ENCODE measurements at places on chromosomes 1 and 21. TPM values are rescaled to one million over a fixed set of nuclear protein-coding genes. Genes with fewer than 3 reads are reported as not detected.

The ESPN gene
- 0.56 TPM for total RNA-seq

The IGSF3 gene
- total RNA-seq: 0.77 TPM

The AURKAIP1 gene
- 125 TPM for total RNA-seq

The ADAMTS4 gene
- 0.31 TPM for total RNA-seq

The IGSF8 gene
- total RNA-seq: 36.4 TPM

The HSD3B1 gene
- not detected for total RNA-seq

The SMIM1 gene
- total RNA-seq: 0.71 TPM
